ENCODE measurements at places on chromosomes 7 and 10.

- DNase-seq, result no peak
Observed at GRCh38 chr7:80588591-80588990, 49.9 kb upstream of the CD36 start.

DNA sequence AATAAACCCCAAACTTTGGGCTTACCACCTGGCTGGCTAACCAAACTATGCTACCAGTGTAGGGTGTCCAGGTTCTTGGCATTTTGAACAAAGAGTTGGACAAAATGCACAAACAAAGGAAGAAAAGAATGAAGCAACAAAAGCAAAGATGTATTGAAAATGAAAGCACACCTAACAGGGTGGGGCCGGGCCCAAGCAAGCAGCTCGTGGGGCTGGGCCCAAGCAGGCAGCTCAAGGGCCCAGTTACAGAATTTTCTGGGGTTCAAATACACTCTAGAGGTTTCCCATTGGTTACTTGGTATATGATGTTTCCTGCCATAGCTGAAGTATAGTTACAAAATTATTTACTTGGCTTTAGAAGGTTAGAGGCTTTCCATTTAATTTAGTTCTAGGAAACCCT lies 15.7 kb downstream of the ACADSB start:
- DNase-seq, result no peak

- DNase-seq, result no peak
Observed at GRCh38 chr7:12369756-12370155, 33.9 kb downstream of the VWDE start.

DNA sequence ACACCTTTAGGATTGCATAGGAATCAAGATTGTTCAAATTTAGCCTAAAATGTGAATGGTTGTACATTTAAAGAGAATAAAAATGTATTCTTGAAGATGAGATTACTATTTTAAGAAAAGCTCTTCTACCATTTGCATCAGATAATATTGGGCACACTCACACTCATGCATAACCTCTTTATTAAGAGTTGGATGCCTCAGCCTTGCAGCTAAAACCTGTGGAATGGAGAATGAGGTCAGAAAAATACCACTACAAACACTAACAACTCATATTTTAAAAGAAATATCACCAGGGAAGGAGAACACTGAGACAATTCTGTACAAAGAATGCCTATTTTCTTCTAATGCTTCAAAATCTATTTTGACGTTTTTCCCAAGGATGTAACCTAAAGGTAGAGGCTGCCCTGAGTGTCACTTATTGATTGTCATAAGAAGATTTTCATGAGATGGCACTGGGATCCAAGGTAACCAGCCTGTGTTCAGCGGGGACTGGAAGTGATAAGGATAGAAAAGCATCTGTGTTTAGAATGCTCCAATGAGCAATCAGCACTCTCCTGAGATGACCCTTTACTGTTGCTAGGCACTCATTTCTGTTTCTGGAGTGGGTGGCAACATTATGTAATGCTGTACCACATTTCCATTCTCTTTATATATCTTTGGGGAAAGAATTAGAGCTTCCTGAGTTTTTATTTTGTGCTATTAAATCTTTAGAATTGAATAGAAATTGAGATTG lies 26.6 kb downstream of the REEP3 start:
- no peak for DNase-seq

GRCh38 chr10:23373156-23373555 lies 28.6 kb upstream of the C10orf67 start:
- no peak for DNase-seq

GRCh38 chr10:17883621-17884020 lies 68.1 kb upstream of the SLC39A12 start:
- DNase-seq, result no peak

DNA sequence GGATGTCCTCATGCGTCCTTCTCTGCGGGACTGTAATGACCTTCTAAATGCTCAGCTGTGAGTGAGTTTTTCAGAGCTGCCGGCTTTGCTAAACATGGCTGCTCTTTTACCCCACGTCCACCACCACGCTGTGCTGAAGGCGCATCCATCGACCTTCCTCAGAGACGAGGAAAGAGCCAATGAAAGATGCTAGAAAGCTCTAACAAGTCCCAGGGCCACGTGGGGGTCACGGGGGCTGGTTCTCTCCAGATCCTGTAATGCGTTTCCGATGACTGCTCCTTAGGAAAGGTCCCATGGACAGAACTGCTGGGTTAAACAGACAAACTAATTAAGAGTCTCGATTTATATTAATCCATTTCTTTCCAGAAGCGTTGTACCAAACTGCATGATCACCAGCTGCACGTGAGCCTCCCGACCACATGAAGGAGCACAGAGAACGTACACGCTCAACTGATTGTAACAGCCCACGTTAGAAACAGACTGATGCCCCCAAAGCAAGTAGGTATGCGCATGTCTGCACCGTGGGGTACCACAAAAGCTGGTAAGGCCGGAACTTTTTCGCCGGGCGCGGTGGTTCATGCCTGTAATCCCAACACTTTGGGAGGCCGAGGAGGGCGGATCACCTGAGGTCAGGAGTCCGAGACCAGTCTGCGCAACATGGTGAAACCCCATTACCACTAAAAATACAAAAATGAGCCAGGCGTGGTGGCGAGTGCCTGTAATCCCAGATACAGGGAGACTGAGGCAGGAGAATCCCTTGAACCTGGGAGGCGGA lies 109.6 kb downstream of the TCERG1L start:
- DNase-seq, result no peak

GRCh38 chr10:11245510-11245909 lies 227.8 kb downstream of the CELF2 start:
- no peak for DNase-seq

GRCh38 chr7:129191272-129191671 lies 2.8 kb downstream of the SMO start:
- DNase-seq, result no peak

- no peak for DNase-seq
Observed at GRCh38 chr10:50334273-50334672, 83.0 kb upstream of the ASAH2 start.

- no peak for DNase-seq
Observed at GRCh38 chr7:40205992-40206391, 71.2 kb downstream of the SUGCT start.

DNA sequence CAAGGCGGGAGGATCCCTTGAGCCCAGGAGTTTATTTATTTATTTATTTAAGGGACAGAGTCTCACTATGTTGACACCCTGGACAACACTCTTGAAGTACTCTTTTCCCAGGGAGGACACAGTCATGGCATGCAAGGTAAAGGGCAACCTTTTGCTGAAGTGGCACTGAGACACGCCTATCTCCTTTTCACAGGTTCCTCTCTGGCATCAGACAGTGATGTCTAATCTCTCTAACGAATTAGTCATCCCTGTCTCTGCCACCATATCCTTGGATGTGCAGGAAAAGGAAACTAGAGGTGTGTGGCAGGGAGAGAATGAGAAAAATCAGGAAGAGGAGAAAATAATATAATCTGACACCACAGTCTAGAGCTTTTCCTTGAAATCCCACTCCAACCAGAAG lies 19.5 kb downstream of the CPVL start:
- no peak for DNase-seq

DNA sequence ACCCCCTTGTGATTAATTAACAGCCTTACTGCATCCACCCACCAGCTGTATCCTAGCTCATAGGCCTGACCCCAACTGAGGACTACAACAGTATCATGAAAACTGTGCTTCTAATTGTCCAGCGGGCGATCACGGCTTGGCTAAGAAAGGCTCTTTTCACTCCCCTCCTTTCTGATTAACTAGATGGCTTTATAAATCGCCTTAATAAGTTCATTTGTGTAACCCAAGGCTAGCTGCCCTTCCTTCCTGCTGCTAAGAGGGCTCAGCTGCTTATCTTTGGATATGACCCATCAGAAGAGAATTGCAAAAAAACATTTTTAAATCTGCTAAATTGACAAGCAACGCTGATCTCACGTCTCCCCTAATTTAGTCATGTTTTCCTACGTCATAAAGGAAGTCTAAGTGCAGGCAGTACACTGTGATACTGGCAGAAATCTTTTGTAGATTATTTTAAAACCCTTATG lies 163.0 kb upstream of the LAMB4 start:
- no peak for DNase-seq

DNA sequence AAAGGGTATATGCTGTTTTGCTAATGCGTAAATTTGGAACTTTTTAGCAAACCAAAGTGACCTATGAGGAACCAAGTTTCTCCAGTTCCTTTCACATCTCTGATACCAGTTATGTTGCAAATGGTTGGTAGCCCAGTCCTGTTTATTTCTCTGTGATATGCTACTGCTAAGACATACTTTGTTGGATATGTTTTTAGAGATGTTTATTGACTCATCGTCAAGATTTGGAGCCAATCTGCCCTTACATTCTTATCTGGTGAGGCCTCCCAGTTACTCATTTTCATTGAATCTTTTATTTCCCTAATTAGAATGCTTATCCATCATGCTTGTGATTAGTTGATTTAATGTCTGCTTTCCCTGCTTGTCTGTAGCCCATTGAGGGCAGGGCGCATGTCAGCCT lies 58.9 kb downstream of the LRGUK start:
- DNase-seq, result no peak

GRCh38 chr7:94595717-94596116 lies 60.2 kb downstream of the SGCE start:
- no peak for DNase-seq

GRCh38 chr10:34003561-34003960 lies 669.1 kb upstream of the NRP1 start:
- no peak for DNase-seq

DNA sequence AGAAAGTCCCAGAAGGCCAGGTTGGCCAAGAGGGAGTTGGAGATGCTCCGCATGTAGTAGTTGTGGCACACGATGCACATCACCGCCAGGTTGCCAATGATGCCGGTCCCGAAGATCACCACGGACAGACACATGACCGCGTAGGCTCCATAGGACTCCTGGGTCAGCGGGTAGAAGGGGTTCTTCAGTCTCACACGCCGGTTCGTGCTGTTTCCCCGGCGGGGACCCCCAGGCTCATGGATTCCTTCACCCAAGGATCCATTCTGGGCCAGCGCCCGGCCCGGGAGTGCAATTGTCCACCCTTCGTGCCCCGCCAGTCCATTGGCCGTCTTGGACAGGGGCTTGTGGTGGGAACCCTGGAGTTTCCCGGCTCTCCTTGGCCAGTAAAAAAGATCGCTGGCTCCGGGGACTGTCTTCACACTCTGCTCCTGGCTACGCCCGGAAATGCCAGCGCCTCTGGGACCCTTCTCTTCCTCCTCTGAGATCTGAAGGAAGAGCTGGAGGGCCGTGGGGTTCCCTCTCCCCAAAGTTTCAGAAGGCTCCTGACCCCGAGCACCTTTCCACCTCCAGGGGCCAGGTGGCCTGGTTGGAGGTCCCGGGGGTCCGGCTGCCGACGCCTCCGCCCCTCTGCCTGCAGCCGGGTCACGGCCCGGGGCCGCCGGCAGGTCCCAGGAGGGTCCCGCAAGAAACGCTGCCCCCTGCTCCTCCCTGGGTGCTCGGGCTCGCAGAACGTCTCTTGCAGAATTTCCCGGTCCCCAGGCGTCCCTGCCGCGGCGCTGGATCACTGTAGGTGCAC lies 1.3 kb downstream of the GPR37 start:
- no peak for DNase-seq

DNA sequence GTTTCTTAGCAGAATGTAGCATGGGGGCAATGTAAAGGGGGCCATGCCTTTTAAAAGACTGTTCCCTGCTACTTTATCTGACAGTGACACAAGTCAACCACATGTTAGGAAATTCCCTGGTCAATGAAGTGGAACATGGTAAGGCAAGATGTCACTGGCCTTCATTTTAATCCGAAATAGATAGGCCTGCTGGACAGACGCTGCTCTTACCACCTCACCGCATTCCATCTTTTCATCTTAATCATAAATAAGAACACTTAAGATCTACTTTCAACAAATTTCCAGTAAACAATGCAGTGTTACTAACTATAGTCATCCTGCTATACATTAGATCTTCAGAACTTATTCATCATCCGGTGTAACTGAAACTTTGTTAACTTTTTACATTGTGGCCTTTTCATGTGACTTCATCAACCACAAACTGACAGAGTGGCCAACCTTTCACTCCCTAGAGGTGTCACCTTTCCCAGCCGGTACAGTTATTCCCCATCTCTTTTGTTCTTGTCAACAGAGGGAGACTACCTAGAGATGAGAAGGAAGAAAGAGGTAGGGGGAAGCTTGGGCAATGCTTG lies 15.6 kb downstream of the ASB4 start:
- DNase-seq, result no peak

- DNase-seq, result no peak
Observed at GRCh38 chr10:81068460-81068859, 530.8 kb downstream of the SH2D4B start.

GRCh38 chr10:14063531-14064285 lies 267.0 kb downstream of the FRMD4A start:
- DNase-seq, result no peak

GRCh38 chr7:26549281-26549944 lies 257.8 kb downstream of the SNX10 start:
- DNase-seq, result no peak
